Posterior cingulate gyrus (tissue), 11 donors: ENCODE measurements at places on chromosomes 5 and 9.

- no peak for DNase-seq
Observed at GRCh38 chr9:33952066-33952465, 96.6 kb downstream of the UBAP2 start.

DNA sequence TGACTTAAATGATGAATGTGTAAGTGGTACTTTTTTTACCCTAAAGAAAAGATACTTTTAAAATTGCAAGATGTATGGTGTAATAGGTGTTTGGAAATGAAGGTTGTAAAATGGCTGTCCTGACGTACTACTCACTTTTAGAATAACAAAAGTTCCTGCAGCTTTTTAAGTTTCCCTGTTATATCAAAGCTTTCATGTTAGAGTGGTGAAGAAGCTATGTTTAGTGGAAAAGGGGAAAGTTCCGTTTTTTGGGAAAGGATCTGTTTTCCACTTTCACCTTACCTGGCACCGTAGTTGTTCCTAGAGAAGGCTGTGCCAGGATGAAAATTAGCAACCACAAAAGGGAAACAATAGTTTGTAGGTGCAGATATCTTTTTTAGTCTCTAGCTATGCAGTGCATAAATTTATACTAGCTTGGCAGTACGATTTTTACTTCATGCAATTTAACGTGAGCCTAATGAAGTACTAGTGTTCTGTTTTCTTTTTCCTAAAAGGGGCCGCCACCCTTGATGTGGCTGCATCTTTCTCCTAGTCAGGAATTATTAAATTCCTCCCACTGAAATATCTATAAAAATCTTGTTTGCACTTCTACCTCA lies 1.3 kb downstream of the TNPO1 start:
- no peak for DNase-seq

GRCh38 chr5:98433673-98434072 lies 339.8 kb upstream of the RGMB start:
- no peak for DNase-seq

- no peak for DNase-seq
Observed at GRCh38 chr5:135566422-135567400, 12.1 kb downstream of the CXCL14 start.

DNA sequence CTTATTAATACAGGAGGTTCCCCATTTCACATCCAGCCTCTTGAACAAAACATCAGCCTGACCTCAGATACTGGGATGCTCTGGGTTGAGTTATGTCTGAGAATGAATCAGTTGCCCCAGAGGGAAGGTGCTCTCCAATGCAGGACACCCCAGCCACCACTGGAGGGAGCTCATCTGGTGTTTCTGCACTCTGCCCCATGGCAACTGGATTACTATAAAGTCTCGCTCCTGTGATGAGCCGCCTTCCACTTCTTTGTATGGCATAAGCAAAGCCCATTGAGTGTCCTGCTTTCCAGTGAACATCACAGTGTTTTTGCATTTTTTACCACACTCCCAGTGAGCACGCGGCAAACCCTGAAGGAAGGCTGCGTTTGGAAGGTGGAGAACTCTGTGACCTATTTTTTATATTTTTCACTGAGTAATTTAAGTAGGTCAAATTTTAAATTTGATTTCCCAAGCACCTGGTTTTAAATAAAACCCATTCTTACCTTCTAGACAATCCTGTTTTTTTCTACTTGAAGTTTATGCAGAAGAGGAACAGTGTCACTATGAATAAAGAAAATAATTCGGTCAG lies 176.9 kb upstream of the WWC1 start:
- DNase-seq, result peak; percentile 21

DNA sequence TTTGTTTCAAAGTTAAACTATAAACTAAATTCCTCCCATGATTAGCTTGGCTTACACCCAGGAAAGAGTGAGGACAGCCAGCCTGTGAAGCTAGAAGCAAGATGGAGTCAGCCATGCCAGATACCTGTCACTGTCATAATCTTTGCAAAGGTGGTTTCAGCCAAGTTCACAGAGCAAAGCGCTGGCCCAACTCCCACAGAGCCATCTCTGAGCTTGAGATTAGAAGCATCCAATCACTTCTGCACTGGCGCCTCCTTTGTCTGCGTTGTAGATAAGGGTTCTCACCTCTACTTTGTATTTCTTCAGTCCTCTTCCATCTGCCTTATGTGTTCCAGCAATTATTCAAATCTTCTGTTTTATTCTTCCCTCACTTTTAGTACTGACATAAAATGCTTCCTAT lies 119.4 kb upstream of the ACO1 start:
- DNase-seq, result no peak

DNA sequence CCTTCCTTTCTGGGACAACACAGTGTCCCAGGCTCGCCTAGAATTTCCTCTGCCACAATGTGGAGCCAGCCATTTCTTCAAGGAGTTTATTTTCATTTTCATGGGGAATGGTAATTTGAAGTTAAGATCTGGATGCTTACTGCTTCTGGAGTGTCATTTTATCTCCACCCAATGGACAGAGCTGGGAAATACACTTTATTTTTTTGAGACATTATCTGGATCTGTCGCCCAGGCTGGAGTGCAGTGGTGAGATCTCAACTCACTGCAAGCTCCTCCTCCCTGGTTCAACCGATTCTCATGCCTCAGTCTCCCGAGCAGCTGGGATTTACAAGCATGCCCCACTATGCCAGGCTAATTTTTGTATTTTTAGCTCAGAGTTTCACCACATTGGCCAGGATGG lies 12.7 kb upstream of the THG1L start:
- peak; percentile 13 for DNase-seq

GRCh38 chr9:112325600-112325999 lies 7.8 kb downstream of the PTBP3 start:
- DNase-seq, result no peak

DNA sequence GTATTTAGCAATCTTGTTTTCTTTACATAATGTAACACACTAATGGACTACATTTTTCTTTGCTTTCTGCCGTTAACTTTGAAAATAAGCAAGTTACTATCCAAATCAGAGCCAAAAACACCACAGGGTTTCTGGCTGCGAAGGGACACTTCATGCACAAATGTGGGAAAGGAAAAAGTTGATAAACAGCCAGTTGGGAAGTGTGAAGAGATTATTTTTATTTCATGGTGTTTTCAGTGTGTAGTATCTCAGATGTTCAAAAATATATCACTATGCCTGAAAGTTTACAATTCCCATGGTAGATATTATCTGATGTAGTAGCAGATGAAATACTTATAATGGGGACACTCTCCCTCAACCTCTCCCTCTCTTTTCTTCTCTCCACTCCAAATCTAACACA lies 135.3 kb downstream of the CETN3 start:
- DNase-seq, result no peak

GRCh38 chr9:92171822-92172221 lies 56.6 kb upstream of the SPTLC1 start:
- no peak for DNase-seq

- no peak for DNase-seq
Observed at GRCh38 chr5:68011801-68012200, 203.8 kb upstream of the PIK3R1 start.
